ENCODE measurements at places on chromosomes 6 and 20. TPM values are rescaled to one million over a fixed set of nuclear protein-coding genes. Genes with fewer than 3 reads are reported as not detected.

DNA sequence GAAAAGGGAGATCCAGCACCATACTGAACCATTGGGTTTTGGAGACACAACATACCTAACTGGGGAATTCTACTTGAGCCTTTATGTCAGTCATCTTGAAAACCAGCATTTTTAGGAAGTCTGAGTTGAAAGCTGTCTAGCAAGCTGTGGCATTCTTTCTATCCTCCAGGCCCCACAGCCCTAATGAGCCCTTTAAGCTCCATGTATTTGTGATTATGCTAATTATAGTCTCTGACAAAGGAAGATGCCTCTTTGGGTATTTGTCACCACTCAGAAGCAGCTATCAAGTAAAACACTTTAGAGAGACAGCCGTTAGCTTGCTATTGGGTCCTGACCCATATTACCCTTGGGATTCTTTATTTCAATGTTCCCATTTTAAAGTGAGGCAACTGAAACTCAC is 159.5 kb upstream of the MANEA start:
- DNase-seq: no peak

DNA sequence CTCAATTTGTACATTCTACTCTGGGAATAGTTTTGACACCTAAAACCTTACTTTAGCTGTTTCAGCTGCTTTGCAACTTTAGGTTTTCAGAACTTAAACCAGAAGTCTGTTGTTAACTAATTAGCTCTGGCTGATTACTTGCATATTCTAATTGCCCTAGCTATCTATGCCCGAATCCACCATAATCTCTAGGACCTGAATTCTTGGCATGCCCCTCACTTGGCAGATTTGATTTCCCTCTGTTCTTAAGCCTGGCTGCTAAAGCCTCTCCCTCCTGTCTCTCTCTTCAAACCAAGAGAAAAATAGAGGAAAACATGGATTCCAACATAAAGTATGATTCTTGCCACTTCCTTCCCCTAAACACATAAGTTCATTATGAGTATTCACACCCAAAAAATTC is 35.0 kb upstream of the LIN28B start:
- DNase-seq: no peak

Gene BIRC7
- 0.13 TPM for polyA plus RNA-seq

- DNase-seq: no peak
Measured at GRCh38 chr6:45386501-45386900, 8.8 kb upstream of the SUPT3H start.

Measured in right lung (tissue), 10 donors.